Nephron progenitor cell (in vitro differentiated cells): ENCODE measurements at places on chromosomes 11 and 22.

DNA sequence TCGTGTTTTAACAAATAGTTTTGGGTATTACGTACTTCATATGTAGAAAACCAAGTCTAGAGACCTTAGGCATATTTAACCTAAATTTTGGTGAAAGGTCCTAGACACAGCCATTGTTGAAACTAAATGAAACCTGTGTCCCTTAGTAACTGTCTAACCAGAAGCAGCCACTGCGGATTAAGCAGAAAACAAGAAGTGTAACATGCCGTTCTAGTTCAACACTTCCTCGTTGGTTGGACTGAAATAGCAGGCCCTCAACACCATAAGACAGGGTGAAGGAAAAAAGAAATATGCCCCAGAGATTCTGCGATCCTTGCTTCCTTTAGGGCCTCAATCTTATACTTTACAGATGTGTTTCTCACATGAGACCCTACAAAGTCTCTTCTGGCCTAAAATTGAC is 2.0 kb downstream of the NAA40 start:
- DNase-seq, result no peak

DNA sequence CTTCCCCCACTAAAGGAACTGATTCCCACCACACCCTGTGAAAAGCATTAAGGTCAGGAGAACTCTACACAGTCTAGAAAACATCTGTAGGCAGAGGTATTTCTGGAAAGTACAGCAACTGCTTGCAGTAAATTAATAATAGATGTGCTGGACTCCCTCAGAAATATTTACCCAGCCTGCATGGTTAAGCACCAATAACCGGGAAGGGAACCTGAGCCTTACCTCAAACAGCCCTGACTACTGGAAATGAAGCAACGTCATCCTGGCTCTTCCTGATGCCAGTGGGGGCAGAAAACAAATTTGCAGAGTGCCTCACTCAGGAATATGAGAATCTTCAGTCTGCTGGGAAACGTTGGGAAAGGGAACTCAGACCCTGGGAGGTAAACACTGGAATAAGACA is 318.1 kb downstream of the TENM4 start:
- DNase-seq, result no peak

DNA sequence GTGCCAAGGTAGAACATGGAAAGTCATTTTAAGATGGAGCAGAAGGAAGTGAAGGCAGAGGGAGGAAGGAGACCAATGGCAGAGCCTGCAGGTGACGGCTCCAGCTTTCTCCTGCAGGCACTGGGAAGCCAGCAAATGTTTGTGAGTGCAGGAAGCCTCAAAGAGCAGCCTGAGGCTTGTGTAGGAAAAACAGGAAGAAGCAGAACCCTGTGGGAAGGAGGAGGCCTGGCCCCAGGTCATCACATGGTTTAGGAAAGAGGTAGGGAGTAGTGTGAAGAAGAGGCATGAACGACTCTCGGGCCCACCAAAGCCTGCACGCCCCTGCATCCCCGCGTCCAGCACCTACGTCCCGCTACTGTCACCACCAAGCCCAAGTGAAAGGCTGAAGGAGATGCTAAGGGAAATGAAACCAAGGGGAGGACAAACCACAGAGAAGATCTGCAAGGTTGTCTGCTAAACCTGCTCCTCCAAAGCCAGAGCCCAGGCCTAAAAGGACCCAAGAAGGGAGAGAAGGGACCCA is 151.5 kb downstream of the CHST1 start:
- no peak for DNase-seq

DNA sequence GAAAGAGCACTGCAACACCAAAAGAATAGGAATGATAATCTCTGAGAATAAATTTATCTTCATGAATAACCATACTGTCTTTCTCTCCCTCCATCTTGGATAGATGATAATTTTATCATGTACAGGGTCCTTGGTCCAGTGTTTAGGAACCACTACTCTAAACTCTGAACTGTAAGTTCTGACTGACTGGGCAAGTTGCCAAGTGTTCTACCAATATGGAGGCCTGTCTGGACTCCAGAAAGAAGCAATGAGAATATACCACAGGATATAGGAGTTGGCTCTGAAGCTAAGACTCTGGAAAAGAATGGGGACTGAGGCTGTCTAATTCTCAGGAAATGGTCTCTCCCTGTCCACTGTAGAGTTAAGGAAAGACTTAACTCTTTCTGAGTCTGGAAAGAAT is 1.5 kb downstream of the FHIP1B start:
- no peak for DNase-seq

- no peak for DNase-seq
Measured at GRCh38 chr22:48579043-48579927, 1248.4 kb downstream of the BRD1 start.

DNA sequence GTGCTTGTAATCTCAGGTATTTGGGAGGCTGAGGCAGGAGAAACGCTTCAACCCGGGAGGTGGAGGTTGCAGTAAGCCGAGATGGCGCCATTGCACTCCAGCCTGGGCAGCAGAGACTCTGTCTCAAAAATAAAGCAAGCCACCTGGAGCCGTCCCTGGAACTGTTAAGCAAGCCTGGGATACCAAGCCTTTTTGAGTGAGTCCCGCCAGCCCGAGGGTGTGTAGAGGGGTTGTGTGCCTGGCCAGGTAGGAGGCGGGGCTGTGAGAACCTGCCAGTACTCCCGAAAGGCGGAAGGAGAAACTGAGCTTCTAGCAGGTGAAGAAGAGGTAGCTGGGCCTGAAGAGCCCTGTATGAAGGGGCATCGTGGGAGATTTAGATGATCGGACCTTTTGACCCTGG is 52.4 kb downstream of the TRIOBP start:
- DNase-seq, result no peak

DNA sequence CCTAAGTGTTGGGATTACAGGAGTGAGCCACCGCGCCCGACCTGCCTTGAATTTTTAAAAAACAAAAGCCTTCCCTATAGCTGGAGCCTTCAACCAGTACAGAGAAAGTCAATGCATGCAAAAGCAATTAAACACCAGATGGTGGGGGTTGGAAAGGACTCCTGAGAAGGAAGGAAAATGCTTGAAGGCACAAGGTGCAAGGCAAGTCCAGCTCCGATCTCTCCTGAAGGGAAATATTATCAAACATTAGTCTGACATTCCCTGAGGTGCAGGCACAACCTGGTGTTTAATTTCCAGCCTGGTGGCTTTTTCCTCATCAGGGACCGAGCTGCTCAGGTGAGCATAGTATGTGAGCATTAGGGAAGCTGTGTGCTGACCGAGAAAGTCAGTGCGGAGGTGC is 12.9 kb upstream of the RAPSN start:
- no peak for DNase-seq

- no peak for DNase-seq
Measured at GRCh38 chr11:39412117-39412516, 2047.3 kb downstream of the LRRC4C start.

DNA sequence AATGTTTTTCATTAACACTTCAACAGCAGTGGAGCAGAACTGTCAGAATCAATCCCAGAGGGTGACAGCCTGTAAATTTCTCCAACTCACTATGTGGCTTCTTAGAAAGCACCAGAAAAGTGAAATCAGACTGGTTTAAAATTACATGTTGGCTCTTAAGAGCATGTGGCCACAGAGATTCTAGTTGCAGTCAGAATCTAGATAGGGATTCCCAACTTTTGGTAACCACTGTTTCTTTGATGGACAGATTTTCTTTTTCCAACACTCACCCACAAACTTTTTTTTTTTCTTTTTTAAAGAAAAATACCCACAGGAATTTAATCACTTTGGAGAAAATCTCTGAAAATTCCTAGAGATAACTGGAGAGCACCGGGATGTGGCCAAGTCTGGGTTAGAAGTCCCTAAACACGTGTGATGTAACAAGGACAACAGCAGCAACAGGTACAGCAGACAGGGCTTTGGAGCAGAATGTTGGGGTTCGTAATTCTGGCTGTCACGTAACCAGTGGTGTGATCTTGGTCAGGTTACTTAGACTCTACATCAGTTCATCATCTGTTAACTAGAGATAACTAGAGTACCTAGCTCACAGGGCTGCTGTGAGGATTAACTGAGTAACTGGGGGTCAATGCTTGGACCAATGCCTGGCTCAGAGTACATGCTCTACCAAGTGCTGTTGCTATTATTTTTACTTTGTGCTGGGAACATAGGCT is 100.1 kb downstream of the NAT10 start:
- DNase-seq, result no peak

- no peak for DNase-seq
Measured at GRCh38 chr11:2464451-2465165, 19.8 kb downstream of the KCNQ1 start.

GRCh38 chr11:10436224-10436623 is 18.8 kb upstream of the AMPD3 start:
- DNase-seq, result no peak

DNA sequence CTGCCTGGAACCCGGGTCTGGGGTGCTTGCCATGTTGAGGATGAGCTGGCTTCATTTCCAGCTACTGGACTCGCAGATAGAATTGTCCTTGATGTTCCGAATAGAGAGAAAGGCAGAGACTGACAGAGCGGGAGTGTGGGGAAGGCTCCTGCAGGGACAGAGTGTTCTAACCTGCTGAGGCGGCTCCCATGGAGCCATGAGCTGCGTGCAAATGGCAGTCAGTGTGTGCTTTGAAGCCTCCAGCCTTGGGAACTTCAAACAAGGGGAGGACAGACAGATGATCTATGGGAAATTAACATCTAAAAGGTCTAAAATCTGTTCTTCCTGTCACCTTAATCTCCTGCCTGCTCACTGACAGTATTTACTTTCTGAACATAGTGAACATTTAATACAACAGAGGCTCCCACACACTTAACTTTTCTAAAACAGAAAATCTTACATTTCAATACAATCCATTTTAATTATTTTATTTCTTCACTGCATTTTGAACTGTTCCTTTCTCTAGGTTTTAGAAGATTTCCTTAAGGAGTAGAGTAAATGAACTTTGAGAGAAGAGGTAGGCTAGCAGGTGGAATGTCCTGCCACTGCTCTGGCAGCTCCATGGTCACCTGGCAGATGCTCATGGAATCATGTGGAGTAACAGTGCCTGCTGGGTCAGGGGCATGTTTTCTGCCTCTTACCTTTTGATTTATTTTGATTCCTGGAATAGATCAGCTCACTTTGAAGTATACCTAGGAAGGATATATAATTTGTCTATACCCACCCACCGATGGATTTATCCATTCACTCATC is 481.7 kb downstream of the NTM start:
- DNase-seq, result no peak

GRCh38 chr11:96246718-96247552 is 96.1 kb downstream of the MAML2 start:
- DNase-seq, result no peak

- no peak for DNase-seq
Measured at GRCh38 chr11:92111287-92111686, 113.3 kb upstream of the FAT3 start.

DNA sequence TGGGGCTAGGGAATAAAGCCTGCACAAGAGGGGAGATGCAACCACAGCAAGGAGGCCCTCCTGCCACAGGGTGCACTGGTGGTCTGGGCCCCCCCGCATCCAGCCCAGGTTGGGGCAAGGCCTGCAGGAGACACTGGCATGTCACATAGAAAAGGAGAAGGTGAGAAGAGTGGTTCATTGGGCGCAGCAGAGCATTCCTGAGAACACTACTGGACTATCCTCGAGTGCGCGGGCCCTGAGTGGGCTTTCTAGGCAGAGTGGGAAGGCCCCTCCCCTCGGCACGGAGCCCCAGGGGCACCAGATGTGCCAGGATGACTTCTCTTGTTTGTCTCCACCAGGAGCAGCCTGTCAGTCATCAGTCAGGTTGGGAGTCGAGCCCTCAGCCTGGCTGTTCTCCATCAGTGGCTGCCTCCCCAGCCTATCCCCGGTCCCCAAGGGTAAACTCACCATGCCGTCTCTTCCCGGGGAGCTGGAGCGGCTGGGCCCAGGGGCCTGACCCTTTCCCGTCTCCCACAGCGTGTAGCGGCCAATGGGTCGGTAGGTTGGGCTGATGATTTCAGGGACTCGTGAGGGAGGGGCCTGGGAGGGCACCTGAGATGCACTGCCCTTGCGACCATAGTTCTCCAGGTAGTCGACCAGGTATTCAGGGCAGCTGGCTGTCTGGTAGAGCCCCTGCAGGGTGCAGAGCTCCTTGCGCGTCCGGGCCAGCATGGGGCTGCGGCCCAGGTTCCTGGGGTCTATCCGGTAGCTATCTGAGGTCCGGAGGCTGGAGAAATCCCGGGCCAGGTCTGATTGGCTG is 9.0 kb downstream of the USP2 start:
- no peak for DNase-seq
